ENCODE measurements at places on chromosomes 12 and 14.

- DNase-seq: no peak
Measured at GRCh38 chr14:25371068-25371467, 321.1 kb upstream of the STXBP6 start.

DNA sequence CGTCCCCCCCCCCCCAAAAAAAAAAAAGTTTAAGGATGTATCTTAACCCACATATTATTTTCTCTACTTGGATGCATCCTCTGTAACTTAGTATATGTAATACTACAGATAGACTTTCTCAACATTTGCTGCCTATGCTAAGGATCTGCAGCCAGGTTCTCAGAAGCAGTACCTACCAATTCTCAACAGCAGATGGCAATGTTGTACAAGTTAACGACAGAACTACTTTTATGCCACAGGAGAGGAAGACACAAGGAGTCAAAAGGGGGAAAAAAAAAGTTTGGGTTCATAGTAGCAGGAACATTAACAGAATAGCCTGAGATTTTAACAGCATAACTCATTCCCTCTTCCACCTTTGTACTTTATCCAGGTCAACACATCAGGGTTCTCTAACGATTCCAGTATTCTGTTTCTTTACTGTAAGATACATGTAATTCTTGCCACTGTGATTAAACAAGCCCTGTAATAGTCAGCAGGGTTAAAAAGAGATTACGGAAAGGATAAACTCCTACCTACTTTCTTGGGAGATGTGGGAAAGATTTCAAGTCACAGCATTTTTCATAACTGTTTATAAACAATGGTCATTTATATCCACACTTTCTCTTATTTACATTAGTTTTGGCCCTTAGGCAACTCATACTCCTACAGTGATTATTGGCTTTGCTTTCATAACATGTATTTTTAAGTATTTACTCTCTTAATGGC is 5.7 kb upstream of the NEK9 start:
- peak; percentile 35 for DNase-seq

- no peak for DNase-seq
Measured at GRCh38 chr12:11240348-11240930, 29.1 kb downstream of the PRB3 start.

DNA sequence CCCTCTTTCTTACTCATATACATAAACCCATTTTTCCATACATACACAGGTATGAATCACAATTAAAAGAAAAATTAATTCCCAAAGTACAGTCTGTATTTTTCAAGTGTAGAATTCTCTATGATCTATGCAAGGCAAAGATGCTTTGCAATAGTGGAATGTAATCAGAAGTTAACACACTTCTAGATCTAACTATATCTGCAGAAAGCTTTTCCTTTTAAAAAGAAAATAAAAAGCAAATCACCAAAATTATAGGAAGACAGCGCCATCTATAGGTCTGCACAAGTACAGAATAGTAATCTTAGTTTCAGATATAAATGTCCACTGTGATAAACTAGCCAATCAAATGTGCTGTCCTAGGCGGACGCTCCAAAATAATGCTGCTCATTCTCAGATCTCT is 22.0 kb downstream of the SLC25A21 start:
- peak; percentile 33 for DNase-seq

DNA sequence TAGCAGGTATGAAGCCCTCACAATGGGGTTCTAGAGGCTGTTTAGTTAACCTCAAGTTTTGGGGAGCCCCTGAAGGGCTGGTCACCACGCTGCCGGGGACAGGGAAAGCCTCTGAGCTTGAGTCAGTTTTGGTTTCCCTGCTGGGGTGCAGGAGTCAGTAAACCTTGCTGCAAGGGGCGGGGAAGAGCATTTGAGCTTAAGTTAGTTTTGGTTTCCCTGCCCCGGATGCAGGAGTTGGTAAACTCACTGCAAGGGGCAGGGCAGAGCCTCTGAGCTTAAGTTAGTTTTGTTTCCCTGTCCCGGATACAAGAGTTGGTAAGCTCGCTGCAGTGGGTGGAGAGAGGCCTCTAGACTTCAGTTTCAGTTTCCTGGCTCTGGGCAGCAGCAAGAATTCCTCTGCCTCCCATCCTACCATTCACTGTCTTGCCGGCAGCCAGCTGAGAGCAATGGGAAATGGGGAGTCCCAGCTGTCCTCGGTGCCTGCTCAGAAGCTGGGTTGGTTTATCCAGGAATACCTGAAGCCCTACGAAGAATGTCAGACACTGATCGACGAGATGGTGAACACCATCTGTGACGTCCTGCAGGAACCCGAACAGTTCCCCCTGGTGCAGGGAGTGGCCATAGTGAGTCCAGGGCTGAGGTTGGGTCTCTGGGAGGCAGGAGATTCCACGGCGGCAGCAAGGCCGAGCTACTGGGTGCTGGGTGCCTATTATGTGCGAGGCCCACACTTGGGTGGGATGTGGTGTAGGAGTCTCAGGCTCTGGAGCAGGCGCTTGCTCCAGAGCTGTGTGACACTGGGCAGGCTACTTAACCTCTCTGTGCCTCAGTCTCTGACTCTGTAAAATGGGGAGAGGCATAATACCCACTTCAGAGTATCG is at the start of gene OAS2:
Gene OAS2 (plus strand): TSS at position 357 of the 878 bp plus-strand sequence. CDS start 90 bp downstream, at position 447.
- DNase-seq: no peak
